ENCODE measurements at places on chromosomes 13 and 19.

GRCh38 chr19:52639996-52640395 lies 1.8 kb upstream of the ZNF83 start:
- DNase-seq, result no peak

DNA sequence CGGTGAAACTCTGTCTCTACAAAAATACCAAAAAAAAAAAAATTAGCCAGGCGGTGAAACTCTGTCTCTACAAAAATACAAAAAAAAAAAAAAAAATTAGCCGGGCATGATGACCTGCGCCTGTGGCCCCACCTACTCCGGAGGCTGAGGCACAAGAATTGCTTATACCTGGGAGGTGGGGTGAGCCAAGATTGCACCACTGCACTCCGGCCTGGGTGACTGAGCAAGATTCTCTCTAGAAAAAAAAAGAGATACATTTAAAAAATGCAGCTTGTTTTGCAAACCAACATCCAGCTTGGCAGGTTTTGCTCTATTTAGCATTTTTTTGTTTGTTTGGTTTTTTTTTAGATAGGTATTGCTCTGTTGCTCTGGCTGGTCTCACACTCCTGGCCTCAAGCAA lies 6.7 kb upstream of the PGPEP1 start:
- no peak for DNase-seq

DNA sequence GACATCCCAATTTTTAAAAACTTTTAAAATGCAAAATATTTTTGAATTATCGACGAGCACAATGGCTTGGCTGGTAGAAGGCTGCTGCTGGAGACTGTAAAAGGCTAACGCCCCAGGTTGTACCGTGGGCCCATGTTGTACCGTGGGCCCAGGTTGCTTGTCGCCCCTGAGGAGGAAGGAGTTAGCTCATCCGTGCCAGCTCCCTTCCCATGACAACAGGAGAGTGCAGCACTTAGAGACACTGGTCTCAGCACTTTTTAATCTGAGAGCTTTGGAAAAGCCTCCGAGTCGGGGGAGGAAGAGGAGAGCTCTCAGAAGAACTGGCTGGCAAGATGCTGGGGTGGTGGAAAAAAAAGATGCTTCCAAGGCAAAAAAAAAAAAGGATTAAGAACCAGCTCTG lies 50.3 kb upstream of the CACNA1A start:
- DNase-seq, result no peak

DNA sequence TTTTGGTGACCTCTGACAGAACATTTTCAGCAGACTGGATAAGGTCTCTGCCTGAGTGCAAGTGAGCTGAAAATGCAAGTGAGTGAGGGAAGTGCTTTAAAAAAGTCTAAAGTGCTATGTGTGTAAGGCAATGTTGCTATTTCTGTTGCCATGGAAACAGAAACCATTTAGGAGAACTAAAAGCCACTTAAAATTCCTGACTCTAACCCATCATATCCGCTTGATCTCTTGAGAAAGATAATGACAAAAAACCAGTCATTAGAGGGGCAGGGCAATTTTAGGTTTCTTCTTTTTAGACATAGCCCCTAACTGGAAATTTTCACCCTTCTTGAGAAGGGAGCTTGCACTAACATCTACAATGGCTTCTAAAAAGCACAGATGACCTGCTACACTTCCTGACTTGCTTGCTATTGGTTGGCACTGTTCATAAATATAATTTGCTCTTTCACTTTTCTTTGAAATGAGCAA lies at the start of gene CYSLTR2:
Gene CYSLTR2 (plus strand): TSS at position 458 of the 468 bp plus-strand sequence. CDS start 52,889 bp downstream, outside the sequence.
- no peak for DNase-seq

DNA sequence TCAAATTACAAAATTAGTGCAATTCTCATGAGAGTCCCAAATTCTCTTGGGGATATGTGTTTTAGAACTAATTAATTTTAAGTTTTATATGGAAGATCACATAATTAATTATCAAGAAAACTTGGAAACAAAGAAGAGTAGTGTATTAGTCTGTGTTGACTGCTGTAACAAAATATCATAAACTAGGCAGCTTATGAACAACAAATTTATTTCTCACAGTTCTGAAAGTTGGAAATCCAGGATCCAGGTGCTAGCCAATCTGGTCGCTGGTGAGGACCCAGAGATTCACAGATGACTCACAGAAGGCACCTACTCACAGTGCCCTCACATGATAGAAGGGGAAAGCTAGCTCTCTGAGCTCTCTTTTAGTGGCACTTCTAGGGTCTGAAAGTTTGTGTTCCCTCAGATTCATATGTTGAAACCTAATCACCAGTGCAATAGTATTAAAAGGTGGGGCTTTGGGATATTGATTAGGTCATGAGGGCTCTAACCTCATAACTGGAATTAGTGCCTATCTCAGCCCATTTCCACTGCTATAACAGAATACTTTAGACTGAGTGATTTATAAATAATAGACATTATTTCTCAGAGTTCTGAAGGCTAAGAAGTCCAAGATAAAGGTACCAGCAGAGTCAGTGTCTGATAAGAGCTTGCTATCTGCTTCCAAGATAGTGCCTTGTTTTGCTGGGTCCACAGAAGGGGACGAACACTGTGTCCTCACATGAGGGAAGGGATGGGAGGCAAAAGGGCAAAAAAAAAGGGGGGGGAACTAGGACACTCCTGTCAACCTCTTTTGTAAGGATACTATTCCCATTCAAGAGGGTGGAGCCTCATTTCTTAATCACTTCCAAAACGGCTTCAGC lies 1.5 kb upstream of the ARGLU1 start:
- no peak for DNase-seq

GRCh38 chr19:52648336-52649016 lies 10.3 kb upstream of the ZNF83 start:
- no peak for DNase-seq

- no peak for DNase-seq
Measured at GRCh38 chr19:335486-336066, 9.0 kb downstream of the MIER2 start.

DNA sequence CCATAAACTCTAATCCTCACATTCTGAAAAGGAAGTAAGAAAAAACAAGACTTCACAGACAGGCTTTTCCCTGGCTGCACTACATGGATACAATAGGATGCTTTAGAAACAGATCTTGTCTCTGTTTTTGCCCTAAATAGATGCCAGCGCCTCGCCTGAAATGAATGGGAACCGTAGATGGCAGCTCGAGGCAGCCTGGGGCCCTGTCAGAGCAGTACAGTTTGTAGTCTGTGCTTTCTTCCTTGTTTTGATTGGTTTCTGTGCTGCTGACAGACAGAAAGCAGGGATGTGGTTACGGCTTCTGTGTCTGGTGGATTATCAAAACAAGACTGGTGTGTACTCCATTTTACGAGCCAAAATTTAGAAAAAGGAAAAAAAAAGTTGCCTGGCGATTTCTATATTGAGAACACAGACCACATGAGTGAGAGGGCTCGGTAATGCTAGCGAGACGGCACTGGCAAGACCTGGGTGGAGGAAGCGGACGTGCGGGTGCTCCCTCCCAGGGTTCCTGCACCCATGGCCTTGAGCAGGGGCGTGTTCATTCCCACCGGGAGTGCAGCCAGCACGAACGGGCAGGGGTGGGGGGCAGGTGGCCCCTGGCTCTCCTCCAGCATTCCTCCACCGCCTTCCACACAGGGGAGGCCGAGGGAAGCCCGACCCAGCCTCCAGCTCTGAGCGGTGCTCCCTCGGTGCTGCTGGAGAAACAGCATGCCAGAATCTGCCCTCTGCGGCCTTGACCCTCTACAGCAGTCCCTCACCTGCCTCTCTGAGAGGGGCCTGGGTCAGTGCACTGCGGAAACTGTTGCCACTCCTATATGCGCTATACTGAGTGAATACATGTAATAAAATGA lies 37.6 kb upstream of the C1QTNF9 start:
- no peak for DNase-seq

- no peak for DNase-seq
Measured at GRCh38 chr13:98541701-98542203, 35.2 kb downstream of the STK24 start.

DNA sequence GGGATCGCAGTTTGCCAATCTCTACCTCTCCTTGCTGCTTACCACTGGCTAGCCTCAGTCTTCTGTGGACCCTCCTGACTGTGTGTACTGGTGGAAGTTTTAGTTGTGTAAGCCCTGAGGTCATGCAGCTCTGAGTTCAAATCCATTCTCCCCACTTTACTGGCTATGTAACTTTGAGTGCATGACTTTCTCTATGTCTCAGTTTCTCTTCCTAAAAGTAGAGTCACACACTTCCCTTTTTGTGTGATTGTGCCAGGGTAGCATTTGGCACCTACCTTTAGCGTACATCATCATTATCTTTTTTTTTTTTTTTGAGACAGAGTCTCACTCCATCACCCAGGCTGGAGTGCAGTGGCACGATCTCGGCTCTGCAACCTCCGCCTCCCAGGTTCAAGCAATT lies 70.3 kb downstream of the MAP4K1 start:
- DNase-seq, result no peak

- no peak for DNase-seq
Measured at GRCh38 chr19:51948975-51949374, 21.7 kb downstream of the ZNF613 start.

GRCh38 chr13:104954210-104954609 lies 1581.3 kb downstream of the EFNB2 start:
- DNase-seq, result no peak

GRCh38 chr19:2720777-2721569 lies at the start of gene DIRAS1:
Gene DIRAS1 (minus strand): TSS chr19:2721372. CDS start chr19:2717806, 3,566 bp downstream.
- DNase-seq, result no peak

DNA sequence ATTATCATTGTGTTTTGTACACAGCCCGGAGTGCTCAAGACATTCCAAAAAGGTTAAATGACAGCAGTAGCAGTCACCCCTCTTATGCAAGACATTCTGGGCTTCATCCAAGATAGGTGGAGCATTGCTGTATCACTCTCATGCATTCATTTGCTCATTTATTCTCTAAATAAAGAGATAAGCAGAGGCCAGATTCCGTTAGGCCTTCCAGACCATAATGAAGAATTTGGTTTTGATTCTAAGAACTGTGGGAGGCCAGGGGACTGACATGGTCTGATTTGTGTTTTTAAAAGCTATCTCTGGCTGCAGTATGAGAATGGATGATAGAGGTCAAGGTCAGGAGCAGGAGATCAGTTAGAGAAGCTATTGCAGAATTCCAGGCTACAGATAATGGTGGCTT lies 145.8 kb downstream of the KCNRG start:
- DNase-seq, result no peak

GRCh38 chr19:35348911-35349611 lies 1.4 kb downstream of the FFAR1 start:
- DNase-seq, result no peak

DNA sequence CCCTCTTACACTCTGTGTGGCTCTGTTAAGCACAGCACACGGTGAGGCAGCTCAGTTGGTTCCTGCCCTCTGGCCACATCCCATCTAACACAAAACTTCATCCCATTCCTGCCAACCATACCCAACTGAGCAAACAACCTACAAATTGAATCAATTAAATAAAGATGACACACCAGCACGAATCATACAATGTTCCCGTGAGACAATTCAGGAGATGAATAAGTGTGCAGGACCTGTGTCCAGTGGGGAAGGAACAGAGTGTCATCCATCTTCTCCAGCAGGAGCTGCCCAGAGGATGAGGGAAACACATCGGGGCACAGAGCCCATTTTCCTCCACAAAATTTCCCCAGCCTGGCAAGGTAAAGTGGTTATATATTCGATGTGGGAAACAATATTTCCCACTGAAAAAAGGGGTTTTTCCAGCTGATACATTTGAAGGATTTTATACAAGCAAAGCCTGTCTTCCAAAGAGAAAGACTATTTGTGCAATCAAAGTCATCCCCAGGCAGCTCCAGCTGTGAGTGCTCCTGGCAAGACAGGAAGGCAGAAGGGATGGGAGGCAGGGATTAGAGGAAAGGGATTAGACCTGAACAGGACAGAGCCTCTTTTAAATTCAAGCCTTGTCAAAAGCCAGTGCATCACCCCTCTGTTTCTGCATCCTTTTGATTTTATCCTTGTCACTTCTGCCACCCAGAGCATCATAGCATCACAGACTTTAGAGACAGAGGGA lies 240.2 kb downstream of the LHFPL6 start:
- no peak for DNase-seq

GRCh38 chr13:40465015-40465390 lies 201.4 kb downstream of the FOXO1 start:
- no peak for DNase-seq

DNA sequence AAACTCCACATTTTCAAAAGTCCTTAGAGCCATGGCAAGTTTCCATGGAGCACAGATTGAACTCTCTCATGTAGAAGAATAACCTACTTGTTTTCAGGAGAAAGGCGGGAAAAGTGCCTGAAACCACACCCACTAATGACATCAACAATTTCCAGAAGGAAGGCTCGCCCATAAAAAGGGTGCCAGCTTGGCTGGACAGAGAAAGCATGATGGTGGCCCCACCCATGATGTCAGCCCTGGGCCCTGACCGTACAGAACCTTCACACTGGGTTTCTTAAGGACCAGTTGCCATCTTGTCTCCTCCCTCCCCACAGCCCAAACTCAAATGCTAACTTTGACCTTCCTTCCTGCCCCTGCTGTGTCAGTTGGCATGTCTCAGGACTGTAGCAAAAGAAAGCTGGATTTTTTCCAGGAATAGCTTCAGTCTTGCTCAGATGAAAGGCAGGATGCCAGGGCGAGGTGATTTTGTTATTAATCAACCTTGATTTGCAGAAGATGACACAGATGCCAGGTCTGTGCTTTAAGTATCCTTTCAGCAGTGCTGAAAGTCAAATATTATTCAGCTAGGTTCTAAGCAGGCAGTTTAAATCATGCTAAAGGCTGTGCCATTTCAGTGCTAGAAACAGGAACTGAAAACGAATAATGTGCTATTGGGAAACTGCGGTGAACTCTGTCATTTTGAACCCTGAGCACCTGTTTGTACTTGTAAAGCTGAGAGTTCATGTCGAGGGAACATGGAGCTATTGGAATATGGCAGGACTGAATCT lies 89.5 kb upstream of the RFC3 start:
- DNase-seq, result no peak

DNA sequence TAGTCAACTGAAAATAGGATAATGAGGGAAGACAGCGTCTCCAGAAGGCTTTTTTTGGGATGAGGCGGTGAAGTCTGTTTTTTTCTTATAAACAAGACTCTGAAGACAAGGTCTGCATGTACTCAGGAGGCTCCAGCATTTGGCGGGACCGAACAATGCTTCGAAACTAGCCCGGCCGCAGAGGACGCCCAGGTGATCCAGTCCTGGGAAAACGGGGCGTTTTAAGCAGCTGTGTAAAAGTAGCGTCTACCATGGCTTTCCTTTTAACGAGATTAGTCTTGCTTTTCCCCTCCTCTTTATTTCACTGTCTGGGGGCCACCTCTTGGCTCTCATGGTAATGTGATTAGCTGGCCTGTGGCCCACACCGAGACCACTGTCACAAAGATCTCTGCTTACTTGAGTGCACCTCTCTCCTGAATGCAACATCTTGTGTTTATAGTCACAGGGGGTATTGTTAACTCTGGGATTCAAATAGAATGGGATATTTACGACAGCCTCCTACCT lies 29.4 kb upstream of the GTF3A start:
- DNase-seq, result no peak
